ENCODE measurements at places on chromosomes 6 and 20.
A peak's percentile ranks its signal among the peaks of the same experiment; 100 is the strongest.

- no peak for DNase-seq
These were observed 27.0 kb downstream of the PNLDC1 start for GRCh38 chr6:159826968-159827647.

- no peak for DNase-seq
These were observed 23.3 kb upstream of the SGK2 start for GRCh38 chr20:43535370-43536004.

DNA sequence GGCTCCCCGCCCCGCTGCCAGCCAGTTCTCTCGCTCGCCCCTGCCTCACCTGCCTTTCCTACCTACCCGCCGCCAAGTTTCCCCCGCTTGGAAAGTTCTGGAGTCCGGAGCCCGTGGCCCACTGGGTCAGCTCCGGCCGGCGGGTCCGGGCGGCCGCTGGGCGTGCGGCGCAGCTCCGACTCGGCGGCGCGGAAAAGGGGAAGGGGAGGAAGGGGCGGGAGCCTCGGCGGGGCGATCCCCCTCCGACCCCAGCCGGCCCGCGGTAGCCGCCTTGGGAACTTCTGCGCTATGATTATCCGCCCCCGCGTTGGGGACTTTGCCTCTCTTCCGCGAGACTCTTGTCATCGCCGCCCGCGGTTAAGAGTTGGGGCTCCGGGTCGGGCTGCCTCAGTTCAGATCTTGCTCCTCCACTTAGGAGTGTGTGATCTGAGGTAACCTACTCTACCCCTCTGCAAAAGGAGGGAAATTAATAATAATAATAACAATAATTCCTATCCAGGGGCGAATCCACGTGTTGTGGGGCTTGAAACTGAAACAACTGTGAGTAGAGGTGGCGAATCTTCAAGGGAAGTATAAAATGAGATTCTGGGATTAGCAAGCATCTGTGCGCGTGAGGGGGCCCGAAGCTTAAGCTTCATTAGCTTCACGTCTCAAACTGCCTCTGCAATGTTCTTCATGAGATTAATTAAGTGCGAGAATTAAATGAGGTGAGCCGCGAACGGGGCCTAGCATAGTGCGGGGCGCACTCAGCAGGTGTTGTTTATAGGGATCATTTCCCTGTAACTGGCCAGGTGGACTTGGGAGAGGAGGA lies 30.8 kb downstream of the SF3B5 start:
- no peak for DNase-seq

DNA sequence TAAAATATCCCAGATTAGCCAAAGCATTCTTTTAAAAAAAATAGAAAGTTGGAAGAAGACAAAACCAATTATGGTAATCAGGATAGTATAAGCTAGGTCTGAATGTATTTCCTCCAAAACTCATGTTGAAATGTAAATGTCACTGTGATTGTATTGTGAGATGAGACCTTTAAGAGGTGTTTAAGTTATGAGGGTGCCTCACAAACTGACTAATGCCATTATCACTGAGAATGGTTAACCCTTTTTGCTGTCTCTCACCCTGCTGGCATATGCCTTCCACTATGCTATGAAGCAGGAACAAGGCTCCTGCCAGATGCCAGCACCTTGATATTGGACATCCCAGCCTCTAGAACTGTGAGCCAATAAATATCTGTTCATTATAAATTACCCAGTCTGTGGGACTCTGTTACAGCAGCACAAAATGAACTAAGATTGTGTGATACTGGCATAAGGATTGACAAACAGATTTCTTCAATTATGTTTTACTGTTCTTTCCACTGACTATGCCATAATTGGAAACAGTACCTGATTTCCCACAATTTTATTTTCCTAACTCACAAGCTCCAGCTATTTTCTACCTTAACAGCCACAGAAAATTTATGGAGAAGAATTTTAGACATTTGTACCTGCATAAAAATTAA lies 63.8 kb downstream of the IBTK start:
- no peak for DNase-seq

- no peak for DNase-seq
These were observed 354.5 kb upstream of the CITED2 start for GRCh38 chr6:139728876-139729427.

DNA sequence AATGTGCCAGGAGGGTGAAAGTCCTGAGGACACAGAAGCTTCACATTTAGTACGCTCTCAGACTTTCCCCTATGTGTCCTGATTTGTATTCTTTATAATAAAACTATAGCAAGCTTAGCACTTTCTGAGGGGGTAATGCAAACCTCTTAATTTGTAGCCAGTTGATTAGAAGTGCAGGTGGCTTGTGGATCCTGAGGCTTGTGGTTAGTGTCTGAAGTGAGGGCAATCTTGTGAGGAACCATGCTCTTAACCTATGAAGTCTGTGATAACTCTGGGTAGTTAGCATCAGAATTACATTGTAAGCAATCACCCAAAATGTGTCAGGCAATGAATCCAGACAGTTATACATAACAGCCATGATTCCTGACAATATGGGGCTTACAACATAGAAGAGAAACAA lies 51.1 kb downstream of the LHFPL5 start:
- DNase-seq, result no peak

DNA sequence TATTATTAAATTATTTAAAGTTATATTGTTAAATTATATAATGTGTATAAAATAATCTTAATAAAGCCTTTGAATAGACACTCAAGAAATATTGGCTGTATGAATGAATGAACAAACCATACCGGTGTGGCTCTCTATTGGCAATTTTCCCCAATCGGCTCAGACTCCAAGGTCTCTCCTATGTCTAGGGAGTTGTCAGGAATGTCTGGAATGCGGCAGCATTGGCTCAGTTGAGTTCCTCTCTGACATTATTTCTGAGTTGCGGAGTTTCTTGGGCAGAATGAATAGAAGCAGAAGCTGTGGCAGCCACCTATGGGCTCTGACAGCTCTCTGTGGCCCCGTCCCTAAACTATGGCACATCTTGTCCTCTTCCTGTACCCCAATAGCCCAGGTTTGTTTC lies 111.0 kb downstream of the SOBP start:
- DNase-seq, result peak; percentile 27

DNA sequence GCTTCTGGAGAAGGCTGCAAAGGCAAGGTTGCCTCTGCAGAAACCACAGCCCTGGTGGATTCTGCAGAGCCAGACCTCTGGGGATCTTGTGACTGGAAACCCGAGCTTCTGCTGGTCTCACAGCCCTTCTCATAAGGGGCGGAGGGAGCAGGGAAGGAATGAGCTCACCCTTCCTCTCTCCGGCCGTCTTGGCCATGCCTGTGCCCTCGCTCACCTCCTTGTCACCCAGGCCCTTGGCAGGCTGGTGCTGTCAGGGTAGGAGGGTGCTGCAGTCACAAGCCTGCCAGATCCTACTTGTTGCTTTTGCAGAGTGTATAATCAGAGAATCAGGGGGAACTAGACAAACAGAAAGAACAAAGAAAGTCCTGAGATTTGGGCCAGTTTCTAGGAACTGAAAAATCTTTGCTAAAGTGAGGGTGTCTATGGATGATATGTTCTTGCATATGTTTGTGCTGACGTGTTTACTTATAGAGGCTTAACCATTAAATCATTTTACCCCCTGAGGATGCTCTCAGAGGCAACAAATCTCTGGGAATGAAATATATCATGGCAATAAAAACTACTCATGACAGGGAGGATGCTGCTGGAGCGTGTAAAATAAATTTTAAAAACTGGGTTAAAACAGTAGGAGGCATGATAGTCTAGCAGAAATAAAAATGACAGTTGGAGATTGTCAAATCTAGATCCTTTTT lies 244.9 kb upstream of the SOX4 start:
- peak; percentile 67 for DNase-seq

GRCh38 chr6:167543602-167544497 lies 219.0 kb downstream of the TTLL2 start:
- DNase-seq, result no peak

GRCh38 chr20:45826381-45827019 lies 612 bp downstream of the TNNC2 start:
- no peak for DNase-seq

- DNase-seq, result no peak
These were observed 3.8 kb downstream of the RSPO4 start for GRCh38 chr20:998231-998830.

GRCh38 chr6:128966934-128967333 lies 84.0 kb downstream of the LAMA2 start:
- no peak for DNase-seq

DNA sequence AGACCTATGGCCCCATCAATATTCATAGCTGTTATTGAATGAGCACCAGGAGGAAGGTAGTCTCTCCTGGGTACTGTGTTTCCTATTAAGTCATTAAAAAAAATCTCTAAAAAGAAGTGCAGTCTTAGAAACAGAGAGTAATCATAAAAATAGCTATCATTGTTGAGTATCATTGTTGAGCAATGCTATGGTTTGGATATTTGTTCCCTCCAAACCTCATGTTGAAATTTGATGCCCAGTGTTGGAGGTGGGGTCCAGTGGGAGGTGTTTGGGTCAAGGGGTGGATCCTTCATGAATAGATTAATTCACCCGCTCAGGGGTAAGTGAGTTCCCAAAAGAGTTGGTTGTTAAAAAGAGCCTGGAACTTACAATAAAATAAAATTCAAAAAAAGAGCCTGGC lies 88.1 kb upstream of the IYD start:
- DNase-seq, result no peak

GRCh38 chr6:52620906-52621190 lies 44.0 kb upstream of the TRAM2 start:
- DNase-seq, result no peak

- no peak for DNase-seq
These were observed 500.3 kb upstream of the PTCHD4 start for GRCh38 chr6:48611332-48611731.

DNA sequence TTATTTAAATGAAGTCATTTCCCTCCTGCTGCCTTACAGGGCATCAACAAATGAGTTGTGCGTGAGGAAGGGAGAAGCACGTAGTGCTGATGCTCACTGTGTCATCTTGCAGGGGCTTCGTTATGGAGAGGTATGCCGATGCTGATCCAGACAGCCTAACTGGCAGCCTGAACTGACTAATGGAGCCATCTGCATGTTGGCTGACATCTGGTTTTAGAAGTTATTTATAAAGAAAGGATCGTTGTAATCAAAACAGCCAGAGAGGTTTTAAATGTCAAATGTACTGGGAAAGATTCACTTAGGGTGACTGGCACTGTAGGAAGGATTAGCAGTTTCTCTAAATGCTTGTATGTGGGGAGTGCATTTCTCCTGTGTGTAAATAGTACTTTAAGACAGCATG lies 54.6 kb downstream of the FARS2 start:
- no peak for DNase-seq

DNA sequence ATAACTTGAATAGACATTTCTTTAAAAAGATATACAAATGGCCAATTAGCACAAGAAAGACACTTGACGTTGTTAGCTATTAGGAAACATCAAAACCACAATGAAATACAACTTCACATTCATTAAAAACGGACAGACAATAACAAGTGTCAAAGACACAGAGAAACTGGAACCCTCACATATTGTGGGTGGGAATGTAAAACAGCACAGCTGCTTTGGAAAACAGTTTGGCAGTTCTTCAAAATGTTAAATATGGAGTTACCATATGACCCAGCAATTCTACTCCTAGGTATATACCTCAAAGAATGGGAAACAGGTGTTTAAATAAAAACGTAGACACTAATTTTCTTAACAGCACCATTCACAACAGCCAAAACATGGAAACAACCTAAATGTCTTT lies 100.5 kb upstream of the SLC22A23 start:
- DNase-seq, result no peak

DNA sequence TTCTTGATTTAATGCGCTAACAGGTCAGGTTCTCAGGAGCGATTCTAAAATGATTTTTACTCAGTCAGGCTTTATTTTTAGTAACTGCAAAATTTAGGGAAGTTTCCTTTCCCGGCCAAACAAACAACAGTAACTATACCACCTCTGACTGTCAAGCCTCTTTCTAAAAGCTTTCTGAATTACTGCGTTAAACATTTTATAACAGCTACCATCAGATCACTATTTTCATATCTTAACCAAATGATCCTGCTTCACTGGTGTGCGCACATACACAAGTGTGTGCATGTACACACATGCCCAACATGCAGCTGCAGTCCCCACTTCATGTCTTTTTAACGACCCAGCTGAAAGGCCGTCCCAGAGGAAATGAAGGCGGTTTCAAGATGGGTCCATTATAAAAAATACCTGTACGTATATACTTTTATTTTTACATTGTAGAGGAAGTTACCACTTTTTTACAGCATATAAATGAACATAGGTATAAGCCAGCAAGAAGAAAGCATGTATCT lies 25.0 kb downstream of the TMEM242 start:
- DNase-seq, result no peak

DNA sequence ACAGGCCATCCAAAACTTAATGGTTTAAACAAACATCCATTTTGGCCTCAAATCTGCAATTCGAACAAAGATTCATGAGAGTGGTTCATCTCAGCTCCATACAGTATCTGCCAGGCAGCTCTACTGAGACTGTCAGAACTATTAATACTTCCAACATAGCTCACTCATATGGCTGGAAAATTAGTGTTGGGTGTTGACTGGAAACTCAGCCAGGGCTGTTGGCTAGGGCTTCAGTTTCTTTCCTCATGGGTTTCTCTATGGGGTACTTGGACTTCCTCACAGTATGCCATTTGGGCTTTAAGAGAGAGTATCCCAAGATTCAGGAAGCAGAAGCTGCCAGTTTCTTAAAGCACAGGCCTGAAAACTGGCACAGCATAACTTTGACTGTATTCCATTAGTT lies 240.3 kb downstream of the TPBG start:
- DNase-seq, result no peak

- DNase-seq, result no peak
These were observed 706.4 kb upstream of the MMS22L start for GRCh38 chr6:97989451-97989850.

DNA sequence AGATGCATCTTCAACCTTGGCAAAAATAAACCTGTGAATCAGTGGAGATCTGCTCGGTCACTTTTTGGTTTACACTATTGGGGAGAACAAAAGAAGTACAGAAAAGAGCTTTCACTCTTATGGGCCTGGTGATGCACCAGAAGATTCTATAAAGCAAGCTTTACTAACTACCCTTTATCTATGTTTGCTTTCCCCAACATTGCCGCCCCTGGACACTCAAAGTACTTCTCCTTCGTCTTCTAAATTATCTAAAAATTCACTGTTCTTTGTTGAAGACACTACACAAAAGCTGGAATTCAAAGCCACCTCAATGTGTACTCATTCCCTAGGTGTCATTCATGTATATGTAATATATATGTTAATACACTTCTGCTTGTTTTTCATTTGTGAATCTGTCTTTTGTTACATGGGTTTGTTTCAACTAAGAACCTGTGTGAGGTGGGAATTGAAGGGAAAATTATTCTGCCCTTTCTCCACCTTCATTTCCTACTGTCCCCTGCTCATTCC lies 97.9 kb upstream of the BTN3A2 start:
- DNase-seq, result no peak

DNA sequence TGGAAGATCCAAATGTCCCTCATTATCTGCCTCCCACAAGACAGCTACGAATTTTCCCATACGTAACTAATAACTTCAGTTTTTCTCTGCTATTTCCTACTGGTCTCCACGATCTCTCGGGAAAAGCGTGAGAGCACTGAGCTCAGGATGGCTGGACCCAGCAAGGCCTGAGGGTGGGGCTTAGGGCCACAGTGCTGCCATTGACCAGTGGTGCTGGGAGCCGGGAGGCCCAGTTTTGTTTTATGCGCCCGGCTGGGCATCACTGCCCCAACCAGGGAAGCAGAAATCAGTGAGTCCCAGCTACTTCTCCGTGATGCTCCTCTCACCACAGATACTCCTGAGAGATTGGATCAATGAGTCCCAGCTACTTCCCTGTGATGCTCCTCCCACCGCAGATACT lies 238.4 kb downstream of the LY86 start:
- no peak for DNase-seq

GRCh38 chr20:10802236-10802635 lies 128.4 kb upstream of the JAG1 start:
- DNase-seq, result peak; percentile 9

- no peak for DNase-seq
These were observed 338.3 kb upstream of the KCNQ5 start for GRCh38 chr6:72283571-72283970.
